Gastrocnemius medialis (tissue), 4 donors: ENCODE measurements at places on chromosomes 2 and 18. TPM values are rescaled to one million over a fixed set of nuclear protein-coding genes. Genes with fewer than 3 reads are reported as not detected.

Gene TBC1D8
- total RNA-seq, result 255 TPM

Gene XRCC5
- 137 TPM for total RNA-seq

Gene KCNG2
- not detected for total RNA-seq

- peaks cover 7% of the 10 kb centered on the region for H3K4me1 ChIP-seq
- H3K36me3 ChIP-seq, result no peaks in the 10 kb centered on the region
- H3K27me3 ChIP-seq, result no peaks in the 10 kb centered on the region
These were observed 510.6 kb downstream of the XIRP2 start for GRCh38 chr2:167398873-167399272.

DNA sequence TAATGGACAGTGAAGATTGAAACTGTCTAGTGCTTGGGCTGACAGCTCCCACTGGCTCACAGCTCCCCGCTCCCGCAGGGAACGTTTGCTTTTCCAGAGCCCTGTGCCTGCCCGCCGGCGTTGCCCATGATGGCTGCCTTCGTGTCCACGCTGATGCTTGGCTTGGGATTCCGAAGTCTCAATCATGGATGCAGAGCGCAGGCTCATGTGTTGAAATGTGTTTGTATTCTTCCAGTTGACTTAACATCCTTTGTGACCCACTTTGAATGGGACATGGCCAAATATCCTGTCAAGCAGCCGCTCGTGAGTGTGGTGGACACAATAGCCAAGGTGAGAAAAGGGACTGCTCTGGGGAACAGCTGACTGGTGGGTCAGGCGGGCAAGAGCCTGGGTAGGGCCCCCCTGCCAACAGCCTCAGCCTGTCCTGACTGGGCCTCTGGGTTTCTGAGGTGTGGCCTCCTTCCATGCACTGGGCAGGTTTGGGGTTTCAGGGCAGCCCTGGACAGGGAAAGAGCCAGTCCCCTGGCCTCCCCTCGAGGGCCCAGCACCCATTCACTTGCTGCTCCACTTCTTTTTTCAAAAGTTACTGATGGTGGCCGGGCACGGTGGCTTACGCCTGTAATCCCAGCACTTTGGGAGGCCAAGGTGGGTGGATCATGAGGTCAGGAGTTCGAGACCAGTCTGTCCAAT, 42.8 kb downstream of the ATP6V1C2 start:
- no peaks in the 10 kb centered on the region for H3K4me1 ChIP-seq
- H3K27ac ChIP-seq, result no peak overlapping the region
- H3K4me3 ChIP-seq, result no peak overlapping the region

DNA sequence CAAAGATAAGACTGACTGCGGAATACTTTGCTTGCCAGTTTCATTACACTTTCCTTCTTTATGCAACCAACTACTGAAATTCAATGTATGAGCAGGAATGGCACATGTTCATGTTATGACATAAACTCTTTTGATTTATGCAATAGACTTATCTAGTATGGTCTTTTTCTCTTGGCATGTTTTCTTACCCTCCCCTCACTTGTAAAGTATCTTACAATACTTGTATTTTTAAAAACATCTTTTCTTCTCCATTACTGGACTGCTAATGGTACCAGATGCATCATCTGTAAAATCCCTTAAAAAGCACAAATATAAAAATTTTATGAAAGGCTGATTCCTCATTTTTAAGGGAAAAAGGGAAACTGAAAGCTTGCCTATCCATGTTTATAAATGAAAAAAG, 373.8 kb downstream of the ZEB2 start:
- H3K36me3 ChIP-seq, result no peaks in the 10 kb centered on the region
- H3K4me3 ChIP-seq, result no peak overlapping the region
- no peaks in the 10 kb centered on the region for H3K27me3 ChIP-seq
- no peak overlapping the region for H3K27ac ChIP-seq

- H3K4me1 ChIP-seq, result peaks cover 8% of the 10 kb centered on the region
- peak; percentile 5 for DNase-seq
- H3K4me3 ChIP-seq, result no peak overlapping the region
- H3K36me3 ChIP-seq, result no peaks in the 10 kb centered on the region
- H3K27me3 ChIP-seq, result no peaks in the 10 kb centered on the region
These were observed 36.5 kb upstream of the HPCAL1 start for GRCh38 chr2:10266133-10266620.
